Natural killer cell (primary cell): ENCODE measurements at places on chromosomes 6 and 20.

DNA sequence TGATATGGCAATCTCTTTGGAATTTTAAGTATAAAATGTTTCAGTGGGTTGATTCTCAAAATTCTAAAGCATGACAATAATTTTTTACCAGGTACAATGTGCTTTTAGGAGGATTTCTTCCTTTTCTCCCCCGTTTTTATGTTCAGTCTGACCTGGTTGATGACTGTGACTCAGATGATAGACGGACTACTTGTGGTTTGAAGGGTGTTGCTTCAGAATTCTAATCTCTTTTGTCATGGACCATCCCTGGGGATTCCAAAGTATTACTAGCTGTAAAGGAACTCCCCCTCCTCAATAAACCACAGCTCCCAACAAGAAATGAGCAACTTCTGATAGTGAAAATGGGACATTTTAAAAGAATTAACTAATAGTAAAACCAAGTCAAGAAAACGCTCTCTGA, 34.9 kb upstream of the TNFAIP3 start:
- no peaks in the 10 kb centered on the region for H3K27me3 ChIP-seq
- no peaks in the 10 kb centered on the region for H3K36me3 ChIP-seq
- H3K4me1 ChIP-seq: peaks cover 17% of the 10 kb centered on the region
- H3K27ac ChIP-seq: no peak overlapping the region
- H3K4me3 ChIP-seq: no peak overlapping the region

DNA sequence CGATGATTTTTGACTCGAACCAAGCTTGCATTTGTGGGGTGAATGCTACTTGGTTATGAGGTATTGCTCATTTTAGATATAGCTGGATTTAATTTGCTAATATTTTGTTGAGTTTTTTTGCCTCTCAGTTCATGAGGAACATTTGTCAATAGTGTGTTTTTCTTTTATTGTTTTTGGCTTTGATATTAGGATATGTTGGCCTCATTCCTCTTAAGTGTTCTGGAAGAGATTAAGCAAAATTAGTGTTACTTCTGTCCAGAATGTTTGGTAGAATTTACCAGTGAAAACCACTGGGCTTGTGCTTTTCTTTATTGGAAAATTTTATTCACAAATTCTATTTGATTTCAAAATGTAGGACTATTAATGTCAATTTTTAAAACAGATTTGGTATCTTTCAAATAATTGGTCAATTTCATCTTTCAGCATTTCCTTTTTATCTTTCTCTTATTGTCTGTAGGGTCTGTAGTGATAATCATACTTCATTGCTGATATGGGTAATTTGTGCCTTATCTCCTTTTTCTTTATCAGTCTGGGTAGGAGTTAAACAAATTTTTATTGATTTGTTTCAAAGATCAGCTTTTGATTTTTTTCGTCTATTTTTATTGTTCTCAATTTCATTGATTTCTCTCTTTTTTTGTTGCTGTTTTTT, 14.1 kb downstream of the AIG1 start:
- no peak overlapping the region for H3K27ac ChIP-seq
- H3K4me1 ChIP-seq: no peaks in the 10 kb centered on the region
- no peak for DNase-seq
- no peaks in the 10 kb centered on the region for H3K36me3 ChIP-seq
- no peaks in the 10 kb centered on the region for H3K27me3 ChIP-seq

DNA sequence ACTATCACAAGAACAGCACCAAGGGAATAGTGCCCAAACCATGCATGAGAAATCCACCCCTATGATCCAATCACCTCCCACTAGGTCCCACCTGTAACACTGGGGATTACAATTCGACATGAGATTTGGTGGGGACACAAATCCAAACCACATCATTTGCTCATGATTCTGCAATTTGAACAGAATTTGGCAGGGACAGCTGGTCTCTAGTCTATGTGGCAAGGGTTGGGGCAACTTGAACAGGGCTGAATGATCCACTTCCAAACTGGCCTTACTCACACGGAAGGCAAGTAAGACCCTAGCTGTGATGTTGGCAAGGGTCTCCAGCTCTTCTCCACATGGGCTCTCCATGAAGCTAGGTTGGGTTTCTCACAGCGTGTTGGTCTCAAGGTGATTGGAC, 10.1 kb upstream of the FKBP5 start:
- no peaks in the 10 kb centered on the region for H3K4me1 ChIP-seq
- H3K27me3 ChIP-seq: no peaks in the 10 kb centered on the region
- no peak for DNase-seq
- no peaks in the 10 kb centered on the region for H3K36me3 ChIP-seq
- H3K27ac ChIP-seq: no peak overlapping the region
- H3K4me3 ChIP-seq: no peak overlapping the region

- DNase-seq: no peak
- no peak overlapping the region for H3K27ac ChIP-seq
These were observed 87.4 kb upstream of the TPD52L1 start for GRCh38 chr6:125066140-125066539.

DNA sequence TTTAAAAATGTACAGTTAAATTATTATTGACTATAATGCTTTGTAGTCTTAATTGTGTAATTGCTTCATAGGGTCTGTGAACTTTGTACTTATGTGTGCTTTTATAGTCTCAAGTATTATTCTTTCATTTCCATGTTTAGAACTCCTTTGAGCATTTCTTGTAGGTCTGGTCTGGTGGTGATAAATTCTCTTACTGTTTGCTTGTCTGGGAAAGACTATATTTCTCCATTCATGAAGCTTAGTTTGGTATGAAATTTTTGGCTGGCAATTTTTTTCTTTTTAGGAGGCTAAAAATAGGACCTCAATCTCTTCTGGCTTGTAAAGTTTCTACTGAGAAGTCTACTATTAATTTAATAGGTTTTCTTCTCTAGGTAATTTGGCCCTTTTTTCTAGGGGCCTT, 67.4 kb downstream of the CCDC170 start:
- no peaks in the 10 kb centered on the region for H3K36me3 ChIP-seq
- no peaks in the 10 kb centered on the region for H3K27me3 ChIP-seq

DNA sequence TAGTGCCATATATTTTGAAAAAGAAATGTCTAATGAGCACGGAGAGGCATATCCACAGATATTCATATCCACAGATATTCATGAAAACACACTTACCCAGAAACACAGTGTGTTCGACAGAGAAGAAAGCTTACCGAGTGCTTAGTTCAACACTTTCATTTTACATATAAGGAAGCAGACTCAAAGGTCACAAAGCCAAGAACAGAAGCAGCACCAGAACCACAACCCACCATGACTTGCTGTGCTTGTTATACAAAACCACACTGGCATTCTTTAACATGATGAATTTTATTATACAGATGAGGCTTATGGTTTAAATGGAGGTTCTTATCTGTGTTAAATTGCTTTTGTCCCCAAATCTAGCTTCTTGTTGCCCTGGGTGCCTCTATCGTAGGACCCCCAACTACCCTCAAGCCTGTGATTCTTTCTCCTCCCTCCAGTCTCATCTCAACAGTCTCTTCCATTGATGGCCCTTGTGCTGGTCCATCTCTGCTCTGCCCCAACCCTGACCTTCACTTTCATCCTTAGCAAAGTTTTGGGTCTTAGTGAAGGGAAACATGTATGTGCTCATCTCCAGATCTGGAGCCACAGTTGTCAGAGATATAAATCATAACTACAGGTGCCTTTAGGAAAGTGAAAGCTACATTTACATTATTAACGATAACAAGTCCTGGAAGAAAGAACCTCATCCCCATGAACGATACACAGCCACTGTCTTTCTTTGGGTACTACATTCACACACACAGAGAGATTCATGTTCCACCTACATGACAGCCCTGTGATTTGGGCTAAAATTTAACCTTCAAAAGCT, 40.0 kb downstream of the SF3B5 start:
- H3K27ac ChIP-seq: peak overlapping the region; percentile 77
- no peaks in the 10 kb centered on the region for H3K27me3 ChIP-seq
- H3K36me3 ChIP-seq: no peaks in the 10 kb centered on the region

- no peaks in the 10 kb centered on the region for H3K27me3 ChIP-seq
- no peaks in the 10 kb centered on the region for H3K36me3 ChIP-seq
- no peak overlapping the region for H3K4me3 ChIP-seq
- peaks cover 31% of the 10 kb centered on the region for H3K4me1 ChIP-seq
- DNase-seq: no peak
- no peak overlapping the region for H3K27ac ChIP-seq
These were observed 58.8 kb upstream of the BTN3A2 start for GRCh38 chr6:26306232-26306631.

- no peak for DNase-seq
- H3K36me3 ChIP-seq: no peaks in the 10 kb centered on the region
- no peaks in the 10 kb centered on the region for H3K27me3 ChIP-seq
- no peak overlapping the region for H3K27ac ChIP-seq
These were observed 101.4 kb downstream of the PACRG start for GRCh38 chr6:162829013-162829742.

GRCh38 chr6:1184318-1184717, 127.6 kb upstream of the FOXQ1 start:
- DNase-seq: no peak
- no peaks in the 10 kb centered on the region for H3K4me1 ChIP-seq
- H3K27ac ChIP-seq: no peak overlapping the region
- H3K27me3 ChIP-seq: no peaks in the 10 kb centered on the region

GRCh38 chr6:29656157-29656556, 735 bp upstream of the MOG start:
- H3K36me3 ChIP-seq: no peaks in the 10 kb centered on the region
- H3K27ac ChIP-seq: no peak overlapping the region
- H3K27me3 ChIP-seq: peaks cover 2% of the 10 kb centered on the region
- peaks cover 2% of the 10 kb centered on the region for H3K4me1 ChIP-seq
- no peak for DNase-seq

GRCh38 chr20:8536262-8536618, 404.2 kb downstream of the PLCB1 start:
- H3K4me1 ChIP-seq: no peaks in the 10 kb centered on the region
- H3K27me3 ChIP-seq: no peaks in the 10 kb centered on the region
- H3K4me3 ChIP-seq: no peak overlapping the region
- H3K27ac ChIP-seq: no peak overlapping the region
- DNase-seq: no peak

DNA sequence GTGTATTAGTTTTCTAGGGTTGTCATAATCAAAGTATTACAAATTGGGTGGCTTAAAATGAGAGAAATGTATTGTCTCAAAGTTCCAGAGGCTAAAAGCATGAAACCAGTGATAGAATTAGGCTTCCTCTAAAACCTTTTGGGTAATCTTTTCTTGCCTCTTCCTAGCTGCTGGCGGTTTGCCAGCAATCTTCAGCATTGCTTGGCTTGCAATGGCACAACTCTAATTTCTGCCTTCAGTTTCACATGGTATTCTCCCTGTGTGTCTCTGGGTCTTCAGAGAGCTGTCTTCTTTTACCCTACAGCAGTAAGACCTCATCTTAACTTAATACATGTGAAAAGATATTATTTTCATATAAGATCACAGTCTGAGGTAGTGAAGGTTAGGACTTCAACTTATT, 479.1 kb upstream of the GJE1 start:
- no peak overlapping the region for H3K4me3 ChIP-seq
- no peak overlapping the region for H3K27ac ChIP-seq
- DNase-seq: no peak
- no peaks in the 10 kb centered on the region for H3K27me3 ChIP-seq

DNA sequence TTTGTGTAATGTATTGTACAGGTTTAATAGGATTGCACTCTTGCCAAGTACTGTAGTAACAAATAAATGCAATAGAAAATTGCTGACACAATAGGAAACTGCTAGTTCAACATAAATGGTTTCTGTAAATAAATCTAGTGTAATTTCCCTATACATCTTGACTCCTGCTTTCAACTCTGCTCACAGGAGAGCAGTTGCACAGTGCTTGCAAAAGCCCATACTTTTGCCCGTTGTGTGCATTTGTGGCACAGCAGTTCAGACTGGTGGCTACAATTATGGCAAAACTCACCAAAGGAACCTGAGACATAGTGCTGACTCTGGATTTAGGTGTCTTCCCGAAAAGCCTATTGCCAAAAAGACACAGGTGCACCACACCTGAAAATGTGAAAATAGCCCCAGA, 953.3 kb upstream of the SLC35B3 start:
- H3K27ac ChIP-seq: no peak overlapping the region
- H3K36me3 ChIP-seq: no peaks in the 10 kb centered on the region
- no peak overlapping the region for H3K4me3 ChIP-seq
- no peak for DNase-seq
- no peaks in the 10 kb centered on the region for H3K4me1 ChIP-seq

GRCh38 chr20:22438926-22439325, 145.4 kb downstream of the FOXA2 start:
- no peaks in the 10 kb centered on the region for H3K36me3 ChIP-seq
- H3K4me1 ChIP-seq: no peaks in the 10 kb centered on the region
- DNase-seq: no peak
- no peak overlapping the region for H3K4me3 ChIP-seq

- no peak for DNase-seq
- H3K27ac ChIP-seq: no peak overlapping the region
- no peaks in the 10 kb centered on the region for H3K4me1 ChIP-seq
- H3K27me3 ChIP-seq: no peaks in the 10 kb centered on the region
- H3K4me3 ChIP-seq: no peak overlapping the region
These were observed 7.1 kb upstream of the GFRAL start for GRCh38 chr6:55319961-55320695.

DNA sequence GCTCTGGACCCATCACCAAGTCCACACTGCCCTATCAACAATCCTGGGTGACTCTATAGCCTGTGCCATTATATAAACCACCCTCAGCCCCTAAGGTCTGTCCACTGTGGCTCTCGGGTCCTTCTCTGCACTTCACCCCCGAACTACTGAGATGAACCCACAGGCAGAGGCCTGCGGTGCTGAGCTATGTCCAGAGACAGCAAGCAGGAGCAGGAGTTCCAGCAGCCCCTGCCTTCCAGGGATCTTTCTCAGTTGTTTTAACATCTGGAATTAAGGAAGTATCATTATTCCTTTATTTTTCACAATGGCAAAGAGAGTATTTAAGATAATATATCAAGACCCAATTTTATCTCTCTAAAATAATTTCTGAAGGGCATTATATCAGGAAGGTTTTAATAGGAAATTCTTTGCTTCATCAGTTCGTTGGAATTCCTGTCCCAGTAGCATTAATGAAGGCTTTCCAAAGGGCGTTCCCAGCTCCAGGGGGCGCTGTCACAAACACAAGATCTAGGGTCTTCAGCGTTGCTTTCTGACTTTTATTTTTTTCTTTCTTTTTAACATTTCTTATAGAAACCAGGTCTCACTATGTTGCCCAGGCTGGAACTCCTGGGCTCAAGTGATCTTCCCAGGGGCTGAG, 27.3 kb downstream of the RRBP1 start:
- peaks cover 2% of the 10 kb centered on the region for H3K4me1 ChIP-seq
- no peaks in the 10 kb centered on the region for H3K27me3 ChIP-seq
- H3K36me3 ChIP-seq: peaks cover 10% of the 10 kb centered on the region
- H3K27ac ChIP-seq: no peak overlapping the region
- no peak for DNase-seq
- H3K4me3 ChIP-seq: no peak overlapping the region

- H3K36me3 ChIP-seq: no peaks in the 10 kb centered on the region
- no peak overlapping the region for H3K27ac ChIP-seq
- H3K4me1 ChIP-seq: no peaks in the 10 kb centered on the region
These were observed 345.5 kb upstream of the CDH4 start for GRCh38 chr20:60906555-60906954.

DNA sequence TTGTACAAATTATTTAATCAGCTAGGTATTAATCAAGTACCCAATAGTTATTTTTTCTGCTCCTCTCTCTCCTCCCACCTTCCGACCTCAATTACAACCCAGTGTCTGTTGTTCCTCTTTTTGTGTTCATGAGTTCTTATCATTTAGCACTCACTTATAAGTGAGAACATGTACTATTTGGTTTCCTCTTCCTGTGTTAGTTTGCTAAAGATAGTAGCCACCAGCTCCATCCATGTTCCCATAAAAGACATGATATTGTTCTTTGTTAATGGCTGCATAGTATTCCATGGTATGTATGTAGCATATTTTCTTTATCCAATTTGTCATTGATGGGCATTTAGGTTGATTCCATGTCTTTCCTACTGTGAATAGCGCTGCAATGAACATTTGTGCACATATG, 652.8 kb upstream of the CITED2 start:
- no peak for DNase-seq
- no peaks in the 10 kb centered on the region for H3K27me3 ChIP-seq
- no peaks in the 10 kb centered on the region for H3K4me1 ChIP-seq
- no peak overlapping the region for H3K27ac ChIP-seq
- no peak overlapping the region for H3K4me3 ChIP-seq
